ENCODE measurements at places on chromosomes 3 and 15.

- peak; percentile 99 for DNase-seq
Observed at GRCh38 chr3:157282261-157283191, 122.6 kb upstream of the CCNL1 start.

GRCh38 chr3:42349765-42350594, 60.4 kb downstream of the LYZL4 start:
- no peak for DNase-seq

DNA sequence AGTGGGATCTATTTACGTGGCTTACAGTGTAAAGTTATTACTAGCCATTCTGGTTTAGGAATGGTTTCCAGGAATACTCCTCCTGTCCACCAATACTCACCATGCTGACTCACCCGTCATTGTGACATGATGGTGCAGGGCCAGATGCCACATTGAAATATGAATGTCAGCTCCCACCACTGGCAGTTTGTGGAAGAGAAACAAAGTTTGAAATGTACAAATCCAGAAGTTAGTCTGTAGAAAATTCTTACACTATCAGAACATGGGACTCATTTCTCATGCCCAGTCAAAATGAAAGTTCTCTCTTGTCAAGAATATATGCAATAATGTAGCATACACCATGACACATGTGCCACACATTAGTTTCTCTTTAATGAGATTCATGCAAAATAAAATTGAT, 14.4 kb upstream of the TSPAN3 start:
- peak; percentile 67 for DNase-seq

GRCh38 chr15:42150219-42150970, 6.0 kb downstream of the PLA2G4F start:
- no peak for DNase-seq

DNA sequence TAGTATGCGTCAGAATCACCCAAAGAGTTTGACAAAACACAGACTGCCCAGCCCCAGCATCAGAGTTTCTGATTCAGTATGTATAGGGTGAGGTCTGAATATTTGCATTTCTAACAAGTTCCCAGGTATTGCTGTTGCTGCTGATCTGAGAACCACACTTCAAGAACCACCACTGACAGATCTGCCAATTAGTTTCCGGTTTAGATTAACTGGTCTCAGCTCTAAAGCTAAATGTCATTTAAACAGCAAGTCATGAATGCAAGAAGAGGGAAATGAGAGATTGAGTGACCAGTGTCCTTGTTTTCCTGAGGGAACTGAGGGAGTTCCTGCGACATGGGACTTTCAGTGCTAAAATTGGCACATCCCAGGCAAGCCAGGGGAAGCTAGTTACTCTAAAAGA, 305.0 kb downstream of the ZNF385D start:
- DNase-seq, result no peak

DNA sequence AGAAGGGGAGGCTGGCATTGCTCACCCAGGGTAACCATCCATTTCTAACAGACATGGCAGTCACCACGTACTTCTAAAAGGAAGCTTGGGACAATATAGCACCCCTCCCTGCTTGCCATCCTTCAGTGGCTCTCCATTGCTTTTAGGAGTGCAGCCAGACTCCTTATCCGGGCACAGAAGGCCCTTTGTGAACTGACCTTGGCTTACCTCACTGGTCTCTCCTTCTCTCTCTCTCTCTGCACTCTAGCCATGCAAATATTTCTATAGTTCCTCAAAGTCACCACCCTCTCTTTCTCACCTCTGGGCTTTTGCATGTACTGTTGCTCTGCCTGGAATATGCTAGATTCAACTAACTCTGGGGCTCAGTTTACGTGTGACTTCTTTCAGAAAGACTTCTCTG, 301.1 kb downstream of the SHQ1 start:
- DNase-seq, result no peak

DNA sequence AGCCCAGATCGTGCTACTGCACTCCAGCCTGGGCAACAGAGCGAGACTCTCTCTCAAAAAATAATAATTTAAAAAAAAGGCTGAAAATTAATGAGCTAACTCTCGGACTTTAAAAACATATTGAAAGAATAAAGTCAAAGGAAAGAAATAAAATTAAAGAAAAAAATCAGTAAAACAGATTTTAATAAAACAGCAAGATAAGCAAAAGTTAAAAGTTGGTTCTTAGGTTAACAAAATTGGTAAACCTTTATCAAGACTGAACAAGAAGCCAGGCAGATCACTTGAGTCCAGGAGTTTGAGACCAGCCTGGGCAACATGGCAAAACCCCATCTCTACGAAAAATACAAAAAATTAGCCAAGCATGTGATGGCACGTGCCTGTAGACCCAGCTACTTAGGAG, 20.7 kb downstream of the TRPM7 start:
- DNase-seq, result no peak

DNA sequence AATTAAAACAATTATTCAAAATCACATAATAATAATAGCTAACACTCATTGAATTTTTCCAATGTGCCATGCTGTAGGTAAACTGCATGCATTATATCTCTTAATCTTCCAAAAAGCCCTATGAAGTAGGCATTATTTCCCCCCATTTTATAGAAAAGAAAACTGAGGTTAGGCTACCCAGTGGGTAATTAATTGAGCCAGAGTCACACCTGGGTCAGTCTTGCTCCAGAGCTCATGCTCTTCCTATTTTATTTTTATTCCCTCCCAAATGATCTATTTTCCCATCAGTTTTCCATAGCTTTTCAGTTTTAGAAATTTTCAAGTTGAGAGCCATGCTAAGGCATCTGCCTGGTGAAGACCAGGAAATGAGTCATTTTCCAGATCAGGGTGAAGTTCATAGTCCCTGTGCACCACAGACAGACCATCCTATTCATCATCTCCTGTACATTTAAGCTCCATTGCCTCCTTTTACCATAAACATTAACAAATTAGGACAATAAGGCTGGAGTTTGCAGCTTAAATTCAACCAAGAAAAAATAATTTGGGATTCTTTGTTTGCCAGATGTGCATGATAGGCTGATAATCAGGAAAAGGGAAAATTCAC, 417.3 kb downstream of the OTOL1 start:
- peak; percentile 88 for DNase-seq

GRCh38 chr3:29282427-29283230, 1.8 kb downstream of the RBMS3 start:
- peak; percentile 62 for DNase-seq

DNA sequence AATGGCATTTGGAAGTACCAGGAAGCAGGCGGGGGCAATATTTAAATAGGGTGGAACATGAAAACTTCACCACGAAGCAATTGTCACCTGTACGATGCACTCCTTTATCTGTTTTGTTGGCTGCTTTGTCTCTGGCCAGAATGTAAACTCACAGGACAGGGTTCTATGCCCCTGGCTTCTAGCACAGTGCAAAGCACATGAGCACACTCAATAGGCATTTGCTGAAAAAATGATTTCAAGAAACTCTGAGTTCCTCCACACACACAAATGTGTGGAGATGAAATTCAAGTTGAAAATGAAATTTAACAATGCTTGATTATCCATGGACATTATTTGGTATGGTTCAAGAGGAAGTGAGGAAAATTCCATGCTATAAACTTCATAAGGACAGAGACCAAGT, 229.6 kb upstream of the FEZF2 start:
- DNase-seq, result no peak

DNA sequence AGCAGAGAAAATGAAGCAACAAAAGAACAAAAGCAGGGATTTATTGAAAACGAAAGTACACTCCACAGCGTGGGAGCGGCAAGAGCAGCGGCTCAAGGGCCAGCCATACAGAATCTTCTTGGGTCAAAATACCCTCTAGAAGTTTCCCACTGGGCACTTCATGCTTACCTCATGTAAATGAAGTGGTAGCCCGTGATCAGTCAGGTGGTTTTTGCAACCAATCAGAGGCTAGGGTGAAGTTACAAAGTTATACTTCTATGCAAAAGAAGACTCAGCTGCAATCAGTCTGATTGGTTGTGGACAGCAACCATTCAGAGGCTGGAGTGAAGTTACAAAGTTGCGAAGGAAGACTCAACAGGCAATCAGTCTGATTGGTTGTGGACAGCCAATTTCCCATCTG, 37.8 kb upstream of the TRH start:
- peak; percentile 77 for DNase-seq

- DNase-seq, result peak; percentile 68
Observed at GRCh38 chr15:34708422-34708821, 46.4 kb downstream of the GJD2 start.

- no peak for DNase-seq
Observed at GRCh38 chr15:78898540-78898939, 25.9 kb downstream of the MORF4L1 start.

GRCh38 chr3:147213633-147214032, 192.7 kb downstream of the ZIC4 start:
- DNase-seq, result no peak

DNA sequence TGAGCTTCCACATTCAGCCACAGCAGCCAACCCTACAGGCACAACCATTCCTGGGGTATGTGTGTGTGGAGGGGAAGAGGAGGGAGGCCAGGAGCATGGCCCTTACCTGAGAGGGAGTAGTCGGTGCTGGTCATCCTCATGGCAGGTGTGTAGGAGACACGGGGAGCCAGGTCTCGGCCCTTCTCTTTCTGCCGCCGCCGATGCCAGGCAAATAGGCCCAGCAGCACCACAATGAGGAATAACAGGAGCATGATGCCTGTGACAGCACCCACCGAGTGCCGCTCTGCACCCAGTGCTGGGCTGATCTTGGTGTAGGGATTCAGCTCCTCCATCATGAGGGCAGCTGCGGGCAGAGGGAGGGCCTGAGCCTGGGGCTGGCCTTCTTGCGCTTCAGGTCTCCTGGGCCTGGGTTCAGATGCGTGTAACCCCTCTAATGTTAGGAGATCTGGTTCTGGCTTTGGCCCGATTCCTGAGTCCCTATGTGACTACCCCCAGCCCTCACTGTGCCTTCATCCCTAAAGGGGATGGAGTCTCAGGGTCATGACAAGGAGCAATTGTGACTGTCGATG, 44.4 kb downstream of the RAB11A start:
- DNase-seq, result no peak

GRCh38 chr3:124461126-124461525, 269.1 kb upstream of the UMPS start:
- no peak for DNase-seq

DNA sequence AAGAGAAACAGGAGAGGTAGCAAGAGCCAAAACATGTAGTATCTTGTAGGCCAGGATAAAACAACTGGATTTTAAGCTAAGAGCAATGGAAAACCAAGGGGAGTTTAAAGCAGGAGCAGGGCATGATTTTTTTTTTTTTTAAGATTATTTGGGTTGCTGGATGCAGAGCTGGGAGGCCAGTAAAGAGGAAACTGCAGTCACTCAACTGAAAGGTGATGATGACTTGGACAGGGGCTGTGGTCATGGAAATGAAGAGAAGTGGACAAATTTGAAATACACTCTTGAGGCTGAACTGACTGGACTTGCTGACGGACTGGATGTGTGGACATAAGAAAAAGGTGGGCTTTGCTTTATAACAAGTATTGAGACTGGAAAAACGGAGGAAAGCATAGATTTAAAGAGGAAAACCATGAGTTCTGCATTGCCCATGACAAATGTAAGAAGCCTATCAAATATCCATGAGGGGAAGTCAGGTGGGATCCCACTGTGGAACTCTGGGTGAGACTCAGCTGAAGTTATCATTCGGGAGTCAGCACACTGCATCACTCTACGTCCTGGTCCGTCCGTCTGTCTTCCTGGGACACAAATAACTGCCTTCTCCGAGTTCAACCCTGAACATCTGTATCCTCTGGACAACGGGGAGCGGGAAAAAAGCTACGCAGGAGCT, 688 bp downstream of the XPC start:
- peak; percentile 42 for DNase-seq

DNA sequence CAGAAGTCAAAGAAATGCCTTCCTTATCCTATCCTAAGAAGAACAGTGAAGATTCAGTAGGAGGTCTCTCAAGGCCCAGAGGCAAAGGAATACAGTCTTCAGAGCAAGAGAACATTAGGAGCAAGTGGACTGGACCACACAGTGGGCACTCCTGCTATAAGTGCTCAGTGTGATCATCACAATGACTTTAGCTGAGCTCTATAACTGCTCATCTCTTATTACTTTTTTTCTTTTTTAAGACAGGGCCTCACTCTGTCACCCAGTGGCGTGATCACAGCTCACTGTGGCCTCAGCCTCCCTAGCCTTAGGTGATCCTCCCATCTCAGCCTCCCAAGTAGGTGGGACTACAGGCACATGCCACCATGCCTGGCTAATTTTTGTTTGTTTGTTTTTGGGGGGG, 48.1 kb downstream of the COL8A1 start:
- no peak for DNase-seq

DNA sequence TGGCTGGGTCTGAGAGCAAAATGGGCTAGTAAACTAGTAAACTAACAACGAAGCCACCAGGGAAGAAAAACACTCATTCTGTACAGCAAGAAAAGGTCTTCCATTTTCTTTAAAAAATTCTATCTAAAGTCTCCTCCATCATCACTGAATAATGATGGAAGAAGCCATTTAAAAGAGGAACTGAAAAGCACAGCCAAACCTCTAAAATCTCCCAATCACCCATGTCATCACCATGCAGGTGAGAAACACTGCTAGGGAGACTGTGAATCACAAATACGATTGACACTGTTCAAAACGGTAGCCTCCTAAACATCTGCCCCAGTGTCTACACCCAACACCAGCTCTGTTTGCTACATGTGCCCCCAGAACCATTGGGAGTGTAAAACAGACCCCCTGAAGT, 140.4 kb downstream of the RORA start:
- DNase-seq, result no peak

DNA sequence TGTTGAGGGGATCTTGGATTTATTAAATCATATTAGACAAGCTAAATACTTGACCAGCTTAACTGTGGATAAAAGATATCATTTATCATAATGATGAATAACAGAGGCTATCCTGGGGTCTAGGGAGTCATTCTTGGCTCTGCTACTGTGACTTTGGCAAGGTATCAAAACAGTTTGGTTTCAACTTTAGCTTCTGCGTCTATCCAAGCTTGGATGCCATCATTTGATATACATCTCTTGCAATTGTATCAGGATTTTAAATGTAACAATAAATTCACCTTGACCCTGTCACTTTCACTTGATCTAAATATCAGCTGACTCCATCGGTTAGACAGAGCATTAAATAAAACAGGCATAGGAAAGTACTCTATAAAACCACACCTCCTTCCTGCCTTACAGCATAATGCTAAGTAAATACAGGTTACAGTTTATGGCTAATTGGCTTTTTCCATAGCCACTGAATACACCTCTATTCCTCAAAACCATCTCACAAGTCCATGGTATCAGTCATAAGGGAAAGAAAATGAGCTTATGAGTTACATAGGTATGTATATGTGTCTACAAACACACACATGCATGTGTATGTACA, 262.9 kb downstream of the CTNNB1 start:
- DNase-seq, result no peak

GRCh38 chr3:159660901-159661300, 327.7 kb upstream of the IL12A start:
- DNase-seq, result no peak

- no peak for DNase-seq
Observed at GRCh38 chr15:67067930-67068551, 2.6 kb downstream of the SMAD3 start.

DNA sequence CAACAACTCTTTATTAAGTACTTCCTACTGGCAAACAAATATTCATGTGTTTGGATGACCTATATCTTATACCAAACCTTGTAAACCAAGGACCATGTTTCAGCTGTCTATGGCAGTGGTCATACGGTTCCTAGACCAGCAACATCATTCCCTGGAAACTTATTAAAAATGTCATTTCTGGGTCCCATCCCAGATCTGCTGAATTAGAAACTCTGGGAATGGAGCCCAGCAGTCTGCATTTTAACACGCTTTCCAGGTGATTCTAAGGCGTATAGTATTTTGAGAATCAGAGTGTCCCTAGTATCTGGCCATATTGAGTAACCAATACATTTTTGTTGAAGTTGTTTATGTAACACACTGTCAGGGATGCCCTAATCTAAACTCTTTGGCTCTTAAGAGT, 363.4 kb upstream of the LRRC3B start:
- no peak for DNase-seq

- DNase-seq, result no peak
Observed at GRCh38 chr3:47817609-47818008, 14.7 kb downstream of the DHX30 start.
